ENCODE measurements at places on chromosomes 2 and 18.

GRCh38 chr2:190802626-190803209, 77.9 kb upstream of the GLS start:
- no peak for DNase-seq

DNA sequence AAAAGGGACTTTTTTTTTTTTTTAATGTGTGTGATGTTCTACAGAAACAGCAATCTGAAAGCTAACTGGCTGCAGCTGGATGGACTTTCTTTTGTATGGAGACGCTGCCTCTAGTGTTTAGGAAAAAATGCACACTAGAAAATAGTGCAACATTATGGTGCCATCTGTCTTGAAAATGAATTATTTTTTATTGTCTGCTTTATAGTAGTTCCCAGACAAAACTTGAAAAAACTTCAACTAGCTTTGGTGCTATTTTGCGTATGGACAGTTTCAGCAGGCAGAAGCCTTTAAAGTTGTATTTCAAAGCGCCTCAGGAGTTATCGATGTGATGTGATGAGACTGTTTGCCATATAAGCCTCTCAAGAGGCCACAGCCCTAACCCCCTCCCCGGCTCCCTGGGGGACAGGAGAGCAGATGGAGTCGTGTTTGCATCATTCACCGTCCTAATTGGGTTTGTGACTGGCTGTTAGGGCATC, 86.9 kb downstream of the LTBP1 start:
- DNase-seq = peak; percentile 36

- no peak for DNase-seq
Observed at GRCh38 chr2:224669449-224669848, 46.7 kb downstream of the CCDC195 start.

DNA sequence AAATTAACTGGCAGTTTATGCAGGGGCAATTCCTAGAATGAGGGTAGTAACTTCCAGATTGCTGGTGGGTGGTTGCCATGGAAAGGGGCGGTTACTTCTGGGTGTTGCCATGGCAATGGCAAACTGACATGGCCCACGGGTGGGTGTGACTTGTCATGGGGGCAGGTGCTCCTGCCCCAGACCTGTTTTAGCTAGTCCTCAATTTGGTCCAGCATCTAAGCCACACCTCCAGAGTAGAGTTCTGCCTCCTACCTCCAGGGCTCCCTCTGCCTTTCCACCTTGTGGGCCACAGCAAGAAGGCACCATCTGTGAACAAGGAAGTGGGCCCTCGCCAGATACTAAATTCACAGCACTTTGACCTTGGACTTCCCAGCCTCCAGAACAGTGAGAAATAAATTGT, 148.7 kb downstream of the TFCP2L1 start:
- DNase-seq = no peak

DNA sequence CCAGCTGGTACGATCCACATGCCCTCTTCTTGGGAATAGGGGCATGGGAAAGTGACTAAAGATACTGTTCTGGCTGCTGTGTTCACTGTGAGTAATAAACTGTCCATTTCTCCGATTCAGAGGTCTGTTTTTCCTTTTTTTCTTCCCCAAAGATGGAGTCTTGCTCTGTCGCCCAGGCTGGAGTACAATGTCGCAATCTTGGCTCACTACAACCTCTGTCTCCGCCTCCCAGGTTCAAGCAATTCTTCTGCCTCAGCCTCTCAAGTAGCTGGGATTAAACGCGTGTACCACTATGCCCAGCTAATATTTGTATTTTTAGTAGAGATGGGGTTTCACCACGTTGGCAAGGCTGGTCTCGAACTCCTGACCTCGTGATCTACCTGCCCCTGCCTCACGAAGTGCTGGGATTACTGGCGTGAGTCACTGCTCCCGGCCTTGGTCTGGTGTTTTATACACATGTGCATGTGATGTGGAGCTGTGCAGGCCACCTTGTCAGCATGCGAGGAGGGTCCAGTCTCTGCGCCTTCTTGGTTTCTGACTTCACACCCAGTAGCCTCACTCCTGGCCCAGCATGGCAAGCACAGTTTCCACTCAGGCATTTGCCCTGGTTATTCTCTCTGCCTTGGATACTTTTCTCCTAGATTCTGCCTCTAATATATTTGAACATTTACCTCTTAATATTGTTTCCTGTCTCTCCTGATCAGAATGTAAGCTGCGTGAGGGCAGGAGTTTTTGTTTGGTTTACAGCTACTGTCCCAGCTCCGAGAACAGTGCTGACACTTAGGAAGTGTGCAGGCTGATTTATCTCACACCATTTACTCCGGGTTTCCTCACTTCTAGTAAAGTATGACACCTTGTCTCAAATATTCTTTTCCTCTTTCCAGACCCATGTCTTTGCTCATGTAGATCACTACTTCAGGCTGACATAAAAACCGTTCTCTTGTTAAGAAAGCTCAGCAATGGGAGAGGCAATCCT, 19.7 kb downstream of the PTPN18 start:
- no peak for DNase-seq

DNA sequence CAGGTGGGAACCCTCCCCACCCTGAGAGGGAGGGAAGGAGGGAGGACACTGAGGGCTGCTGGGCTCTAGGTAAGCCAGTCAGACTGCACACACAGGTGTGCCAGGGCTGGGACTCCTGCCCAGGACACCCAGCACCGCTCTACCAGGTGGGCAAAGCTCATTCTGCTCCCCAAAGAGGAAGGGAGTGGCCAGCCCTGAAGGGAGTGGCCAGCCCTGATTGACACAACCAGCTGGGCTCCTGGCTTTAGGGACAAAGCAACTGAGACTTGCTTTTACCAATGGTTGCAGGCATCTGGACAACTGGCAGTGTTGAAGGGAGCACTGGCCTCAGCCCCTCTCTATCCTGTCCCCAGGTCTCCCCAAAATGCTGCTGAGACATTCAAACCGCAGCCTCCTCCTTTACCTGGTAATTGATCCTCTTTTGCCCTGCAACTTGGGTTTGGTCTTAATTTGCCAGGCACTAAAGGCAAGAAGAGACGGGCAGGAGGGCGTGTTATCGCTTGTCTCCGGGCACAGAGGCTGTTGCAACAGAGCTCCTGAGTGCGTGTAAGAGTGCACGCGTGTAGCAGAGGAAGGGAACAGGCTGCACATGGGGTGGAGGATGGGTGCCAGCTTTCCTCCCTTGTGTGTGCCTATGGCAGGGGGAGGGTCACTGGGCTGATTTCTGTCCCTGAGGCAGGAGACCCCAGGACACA, 14.5 kb upstream of the FOSL2 start:
- DNase-seq = no peak

GRCh38 chr2:25420820-25421237, 79.1 kb upstream of the DNMT3A start:
- DNase-seq = peak; percentile 64

GRCh38 chr18:58391932-58392323, 237.0 kb downstream of the ALPK2 start:
- DNase-seq = no peak

DNA sequence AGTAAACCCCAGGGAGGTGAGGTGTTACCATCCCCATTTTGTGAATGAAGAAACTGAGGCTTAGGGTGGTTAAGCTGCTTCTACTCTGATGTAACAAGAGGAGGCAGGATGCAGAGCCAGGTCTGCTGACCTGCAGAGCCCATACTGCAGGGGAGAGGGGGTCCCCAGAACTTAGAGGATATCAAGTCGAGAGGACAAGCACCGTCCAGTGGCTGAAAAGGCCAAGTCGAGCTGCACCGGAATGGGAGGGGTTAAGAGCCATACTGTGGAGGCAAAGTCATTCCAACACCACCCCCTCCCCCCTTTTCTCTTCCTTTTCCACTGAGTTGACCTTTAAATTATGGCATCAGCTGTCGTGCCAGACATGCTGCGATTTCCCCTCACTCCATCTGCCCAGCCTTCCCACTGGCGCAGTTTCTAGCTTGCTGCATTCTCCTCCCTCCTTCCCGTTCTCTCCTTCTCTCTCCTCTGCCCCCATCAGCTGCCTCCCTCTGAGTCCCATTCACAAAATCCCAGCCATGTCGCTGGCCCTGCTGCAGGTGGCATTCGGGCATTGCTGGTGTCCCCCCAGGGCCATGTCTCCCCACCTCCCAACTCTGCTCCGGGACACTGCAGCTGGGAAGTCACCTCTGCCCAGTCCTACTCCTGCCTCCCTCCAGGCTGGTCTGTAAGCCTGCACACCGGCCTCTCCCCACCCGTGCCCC, 346.9 kb downstream of the DYSF start:
- no peak for DNase-seq

- peak; percentile 90 for DNase-seq
Observed at GRCh38 chr18:63253428-63254372, 65.9 kb downstream of the BCL2 start.

DNA sequence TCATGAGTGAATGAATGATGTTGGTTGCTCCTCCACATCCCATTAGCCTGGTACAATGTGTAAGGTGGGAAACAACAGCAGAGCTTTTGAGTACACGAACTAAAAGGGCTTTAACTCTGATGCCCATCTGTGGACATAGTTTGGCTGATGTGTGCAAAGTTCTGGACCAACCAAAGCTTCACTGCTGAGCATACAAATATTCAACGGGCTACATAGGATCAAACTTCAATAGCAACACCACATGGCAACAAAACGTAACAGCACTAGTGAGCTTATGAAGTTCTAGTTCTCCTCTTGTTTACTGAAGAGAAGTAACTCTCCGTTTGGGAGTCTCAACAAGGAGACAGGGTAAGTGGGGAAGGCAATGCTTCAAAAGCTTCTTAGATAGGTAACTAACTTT, 20.4 kb downstream of the STAM2 start:
- no peak for DNase-seq

- DNase-seq = no peak
Observed at GRCh38 chr18:59050661-59051057, 89.0 kb upstream of the SEC11C start.

GRCh38 chr2:130393318-130393910, 37.6 kb downstream of the PTPN18 start:
- peak; percentile 34 for DNase-seq

DNA sequence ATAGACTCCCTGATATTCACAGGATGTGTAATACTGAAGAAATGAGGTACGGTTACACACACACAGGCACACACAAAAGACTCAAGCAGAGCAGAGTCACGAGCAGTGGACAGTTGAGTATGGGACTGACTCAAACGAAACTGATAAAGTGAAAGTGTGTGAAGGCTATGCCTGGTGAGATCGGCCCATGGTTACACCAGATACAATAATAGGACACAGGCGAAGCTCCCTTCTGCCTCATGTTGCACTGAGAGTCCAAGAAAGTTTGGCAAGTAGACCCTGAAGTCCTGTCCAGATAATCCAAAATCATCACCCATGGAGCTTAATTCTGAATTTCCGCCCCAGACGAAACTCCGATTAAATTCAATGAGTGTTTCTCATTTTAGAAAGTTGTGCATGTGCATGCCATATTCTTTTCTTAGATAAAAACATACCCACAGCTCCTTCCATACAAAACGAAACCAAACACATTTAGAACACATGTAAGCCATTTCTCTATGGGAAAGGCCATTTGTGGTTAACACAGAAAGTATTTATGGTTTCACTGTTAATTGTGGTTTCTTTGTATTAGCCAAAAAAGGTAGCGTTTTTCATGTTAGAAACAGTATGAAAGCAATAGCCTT, 567.6 kb downstream of the PLCL1 start:
- DNase-seq = peak; percentile 93

GRCh38 chr2:143333168-143333791, 204.1 kb downstream of the ARHGAP15 start:
- DNase-seq = no peak

- DNase-seq = no peak
Observed at GRCh38 chr2:85729825-85730510, 23.8 kb upstream of the ATOH8 start.

DNA sequence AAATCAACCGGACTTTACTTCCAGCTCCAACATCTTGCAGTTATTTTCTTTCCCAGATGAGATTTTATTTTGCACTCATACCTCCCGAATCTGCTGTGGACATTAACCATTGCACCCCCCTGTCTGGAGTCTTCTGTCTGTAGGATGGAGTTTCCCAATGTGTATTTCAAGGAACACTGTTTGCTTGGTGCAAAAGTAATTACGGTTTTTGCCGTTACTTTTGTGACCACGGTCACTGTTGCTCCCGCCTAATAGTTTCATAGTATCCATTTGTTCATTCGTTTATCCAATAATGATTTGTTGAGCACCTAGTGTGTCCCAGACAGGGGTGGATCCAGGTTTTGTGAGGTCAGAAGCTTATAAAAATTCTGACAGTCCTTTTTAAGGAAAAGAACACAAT, 90.3 kb upstream of the BCL11A start:
- DNase-seq = no peak

DNA sequence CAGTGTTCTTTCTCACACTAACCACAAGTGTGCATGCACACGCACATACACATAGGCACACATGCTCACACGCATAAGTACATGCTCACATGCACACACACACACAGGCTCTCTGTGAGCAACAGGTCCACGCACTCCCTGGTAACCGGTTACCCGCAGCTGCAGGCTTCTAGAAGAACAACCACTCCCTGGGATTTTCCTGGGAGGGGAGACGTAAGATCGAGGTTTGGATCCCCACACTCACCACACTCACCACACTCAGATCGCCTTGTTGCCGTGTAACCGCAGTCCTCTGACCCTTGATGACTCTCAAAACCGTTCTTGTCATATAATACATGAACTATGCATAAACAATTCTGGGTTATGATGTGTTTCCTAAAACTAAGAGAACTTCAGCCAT, 42.2 kb downstream of the TTC32 start:
- DNase-seq = no peak

- DNase-seq = peak; percentile 95
Observed at GRCh38 chr2:88753833-88754584, 62.5 kb downstream of the RPIA start.

DNA sequence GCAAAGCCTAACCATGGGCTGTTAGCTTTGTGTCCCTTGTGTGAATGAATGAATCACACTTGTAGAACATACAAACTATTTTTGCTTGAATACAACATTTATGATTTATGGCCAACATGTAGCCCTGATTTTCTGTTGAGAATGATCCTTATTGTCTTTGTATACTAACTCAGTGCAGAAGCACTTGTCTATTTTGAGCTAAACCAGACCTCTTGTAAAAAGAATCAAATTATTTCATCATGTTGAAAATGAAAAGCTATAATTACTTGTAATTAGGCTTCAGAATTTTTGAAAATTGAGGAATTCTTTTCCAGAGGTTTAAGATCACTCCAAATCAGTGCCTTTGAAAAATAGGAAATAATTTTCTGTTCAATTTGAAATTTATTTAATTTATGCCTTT, 85.9 kb downstream of the ZNF407 start:
- DNase-seq = no peak

GRCh38 chr2:136005462-136006196, 20.2 kb upstream of the DARS1 start:
- DNase-seq = peak; percentile 67

DNA sequence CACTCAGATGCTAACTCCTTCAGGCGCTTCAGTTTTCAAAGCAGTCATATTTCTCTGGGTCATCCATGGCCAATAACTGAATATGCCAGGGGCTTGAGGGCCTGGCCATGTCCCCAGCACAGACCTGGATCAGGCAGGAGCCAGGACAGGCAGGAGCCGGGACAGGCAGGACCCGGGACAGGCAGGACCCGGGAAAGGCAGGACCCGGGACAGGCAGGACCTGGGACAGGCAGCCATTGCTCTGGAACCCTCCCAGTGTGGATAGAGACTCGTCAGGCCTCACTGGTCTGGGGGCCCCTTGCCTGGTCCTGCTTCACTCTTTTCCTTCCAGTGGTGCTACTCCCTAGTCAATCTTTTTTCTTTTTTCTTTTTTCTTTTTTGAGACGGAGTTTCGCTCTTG, 117.5 kb upstream of the TEX51 start:
- DNase-seq = no peak

- peak; percentile 67 for DNase-seq
Observed at GRCh38 chr2:11554399-11554716, 20.5 kb downstream of the GREB1 start.

Measured in MM.1S (cell line).